ENCODE measurements at places on chromosomes 1 and 21.

GRCh38 chr21:36028127-36029069 is 31.9 kb downstream of the SETD4 start:
- DNase-seq: peak; percentile 87

- DNase-seq: peak; percentile 79
Measured at GRCh38 chr1:161088587-161089110, 709 bp downstream of the NECTIN4 start.

- no peak for DNase-seq
Measured at GRCh38 chr1:54325703-54326461, 80.3 kb downstream of the SSBP3 start.

GRCh38 chr1:59502009-59502691 is 205.3 kb downstream of the FGGY start:
- DNase-seq: no peak

DNA sequence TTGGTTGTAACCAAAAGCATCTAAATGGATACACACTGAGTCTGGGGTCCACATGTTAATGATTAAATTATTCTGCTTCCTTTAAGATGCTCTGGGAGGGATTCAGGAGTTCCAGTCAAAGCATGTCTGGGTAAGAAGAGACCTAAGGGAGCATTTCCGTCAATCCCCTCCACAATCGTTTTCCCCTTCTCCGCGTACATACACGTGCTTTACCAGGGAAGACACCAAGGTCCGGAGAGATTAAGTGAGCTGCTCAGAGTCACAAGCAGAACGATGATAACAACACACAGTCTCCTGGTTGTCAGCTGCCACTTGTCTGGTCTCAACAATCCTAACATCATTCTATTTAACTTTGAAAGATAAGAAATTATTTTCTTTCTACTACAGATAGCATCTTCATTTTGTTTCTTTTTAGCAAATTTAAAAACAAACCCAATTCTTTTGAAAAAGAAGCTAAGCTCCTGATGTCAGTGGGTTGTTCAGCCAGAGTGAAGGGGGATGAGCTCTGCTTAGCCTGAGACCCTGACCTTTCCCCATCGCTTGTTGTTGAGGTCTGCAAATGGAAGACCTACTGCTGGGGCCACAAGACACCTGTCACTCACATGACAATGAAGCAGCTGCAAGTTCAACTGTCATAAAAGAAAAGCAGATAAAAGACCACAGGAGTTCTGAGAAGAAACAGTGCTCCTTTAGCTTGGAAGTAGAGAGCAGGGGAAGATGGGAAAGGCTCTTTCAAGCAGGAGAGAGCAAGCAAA is 4.5 kb downstream of the PAFAH2 start:
- DNase-seq: no peak

DNA sequence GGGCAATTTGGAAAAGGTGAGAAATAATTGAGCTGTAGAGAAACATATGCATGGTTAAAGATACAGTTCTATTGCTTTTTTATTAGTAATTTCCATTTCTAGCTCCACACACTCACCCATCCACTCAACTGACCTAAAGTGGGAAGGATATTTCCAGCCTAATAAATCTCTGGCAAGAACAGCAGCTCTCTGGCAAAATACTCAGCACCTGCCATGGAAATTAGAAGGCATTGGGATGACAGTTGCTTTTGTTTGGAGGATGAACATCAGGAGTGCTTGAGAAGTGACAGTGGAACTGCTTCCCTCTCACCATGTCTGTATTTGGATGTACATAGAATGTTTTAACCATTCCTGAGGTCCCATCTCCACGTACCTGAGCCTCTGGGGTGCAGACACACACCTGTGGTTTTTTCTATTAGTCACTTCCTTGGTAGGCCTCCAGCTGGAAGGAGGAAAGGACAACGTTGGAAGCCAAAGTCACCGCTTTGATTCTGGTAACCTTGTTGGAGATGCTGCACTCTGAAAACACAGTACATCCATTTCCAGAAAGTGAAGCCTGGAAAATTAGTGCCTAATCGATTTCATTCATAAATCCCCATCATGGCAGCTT is 62.3 kb upstream of the RUNX1 start:
- DNase-seq: no peak

- no peak for DNase-seq
Measured at GRCh38 chr1:150564051-150564991, 15.1 kb downstream of the MCL1 start.

DNA sequence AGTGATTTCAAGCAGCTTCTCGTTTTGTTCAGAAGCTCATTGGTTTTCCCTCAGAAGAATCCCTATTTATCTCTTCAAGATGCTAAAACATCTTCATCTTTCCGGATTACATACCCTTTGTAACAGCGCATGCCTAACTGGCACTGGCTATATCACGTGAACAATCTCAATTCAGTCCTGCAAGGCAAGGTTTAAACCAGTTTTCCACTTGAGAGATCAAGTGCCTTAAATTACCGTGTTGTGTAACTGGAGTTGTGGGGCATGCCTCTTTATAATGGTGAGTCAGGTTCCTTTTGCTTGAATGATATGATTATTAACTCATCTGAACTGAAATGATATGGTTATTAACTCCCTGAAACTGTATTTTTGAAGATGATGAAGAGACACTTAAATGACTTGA is 11.0 kb upstream of the ZFP69B start:
- DNase-seq: no peak

GRCh38 chr21:25176637-25177412 is 430.5 kb downstream of the MRPL39 start:
- no peak for DNase-seq

- peak; percentile 77 for DNase-seq
Measured at GRCh38 chr1:182595641-182596240, 6.7 kb upstream of the RNASEL start.

- DNase-seq: peak; percentile 17
Measured at GRCh38 chr1:31029026-31029425, 36.5 kb downstream of the PUM1 start.

- DNase-seq: peak; percentile 8
Measured at GRCh38 chr1:235783148-235783776, 83.4 kb downstream of the LYST start.

GRCh38 chr1:239421811-239422210 is 35.4 kb downstream of the CHRM3 start:
- DNase-seq: no peak

- no peak for DNase-seq
Measured at GRCh38 chr1:155166471-155167165, 6.5 kb downstream of the KRTCAP2 start.

DNA sequence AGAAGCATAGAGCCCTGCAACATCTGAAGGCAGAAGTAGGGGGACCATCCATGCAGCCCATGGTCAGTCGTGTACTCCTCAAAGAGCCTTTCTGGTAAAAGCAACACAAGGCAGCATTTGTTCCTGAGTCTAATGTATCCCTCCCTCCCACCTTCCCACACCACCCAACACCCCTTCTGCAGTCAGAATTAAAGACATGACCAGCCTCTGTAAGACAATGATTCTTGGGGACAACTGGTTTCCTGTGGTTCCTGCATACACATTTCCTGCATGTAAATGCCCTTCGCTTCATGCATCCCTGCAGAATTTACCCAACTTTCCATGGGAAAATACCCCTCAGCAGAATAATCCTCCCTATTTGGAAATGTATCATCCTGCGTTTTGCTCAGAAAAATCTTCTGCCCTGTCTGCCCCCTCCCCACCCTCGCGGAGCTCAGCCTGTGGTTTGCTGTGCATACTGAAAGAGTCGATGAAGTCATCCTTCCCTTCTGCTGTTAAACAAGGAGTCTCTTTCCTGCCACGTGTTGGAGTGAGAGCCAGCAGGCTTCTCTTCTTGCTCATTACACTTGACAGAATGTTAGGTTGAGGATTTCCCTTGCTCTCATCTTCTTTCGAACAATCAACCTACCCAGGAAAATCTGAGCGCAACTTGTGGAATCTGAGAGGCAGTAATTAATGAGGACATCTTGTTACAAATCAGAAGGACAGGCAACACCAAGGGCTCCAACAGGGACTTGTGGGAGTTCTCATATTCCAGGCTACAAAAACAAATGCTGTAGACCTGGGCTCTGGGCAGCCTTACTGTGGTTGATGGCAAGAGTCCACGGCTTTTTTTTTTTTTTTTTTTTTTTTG is 4.7 kb downstream of the TNN start:
- peak; percentile 69 for DNase-seq

DNA sequence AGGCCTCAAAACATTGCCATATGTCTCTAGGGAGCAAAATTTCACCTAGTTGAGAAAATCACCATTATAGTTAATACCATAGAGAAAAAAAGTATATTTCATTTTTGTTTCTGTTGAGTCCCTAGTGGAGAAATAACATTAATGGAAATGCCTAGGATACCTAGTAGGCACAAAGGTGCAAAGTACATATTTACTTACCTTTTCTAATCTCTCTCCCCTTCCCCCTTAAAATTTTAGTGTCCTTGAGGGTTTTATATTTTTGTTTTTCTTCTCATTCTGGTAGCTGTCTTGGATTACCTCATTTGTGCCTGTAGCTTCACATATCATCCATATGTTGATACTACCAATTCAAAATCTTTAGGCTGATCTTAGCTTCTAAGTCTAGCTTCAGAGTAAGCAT is 127.0 kb downstream of the MAGI3 start:
- no peak for DNase-seq

DNA sequence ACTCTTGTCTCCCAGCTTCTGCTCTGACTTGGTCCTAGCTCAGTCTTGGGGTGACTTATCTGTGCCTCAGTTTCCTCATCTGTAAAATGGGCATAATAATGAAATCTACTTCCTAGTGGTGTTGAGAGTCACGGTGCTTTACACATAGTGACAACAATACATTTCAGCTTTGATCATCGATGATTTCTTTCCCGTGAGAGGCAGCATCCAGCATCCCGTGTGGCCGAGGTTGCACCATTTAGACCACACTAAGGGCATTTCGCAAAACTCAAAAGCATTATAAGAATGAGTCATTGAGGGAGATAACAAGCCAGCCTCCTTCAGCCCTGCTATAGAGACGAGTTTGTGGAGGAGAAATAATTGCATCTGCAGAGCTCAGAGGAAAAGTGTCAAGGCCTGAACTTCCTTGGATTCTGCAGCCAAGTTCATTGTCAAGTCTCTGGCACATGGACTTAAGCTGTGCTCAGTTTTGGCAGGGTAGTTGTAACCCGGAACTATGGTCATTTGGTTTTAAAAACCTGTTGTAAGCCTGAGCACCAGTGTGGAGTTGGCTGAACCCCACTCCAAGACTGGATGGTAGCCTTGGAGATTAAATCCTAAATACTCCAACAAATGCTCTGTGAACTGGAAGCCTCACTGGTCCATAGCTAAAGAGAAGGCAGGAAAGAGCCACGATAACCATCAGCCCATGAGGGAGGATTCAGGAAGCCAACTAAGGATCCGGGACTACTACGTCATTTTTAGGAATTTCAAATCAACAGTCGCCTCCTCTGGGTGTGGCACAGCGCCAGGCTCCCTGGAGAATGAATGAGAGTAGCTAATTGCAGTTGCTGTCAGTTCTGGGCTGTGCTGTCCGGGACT is 64.2 kb downstream of the TCP10L start:
- peak; percentile 83 for DNase-seq

- no peak for DNase-seq
Measured at GRCh38 chr1:2968471-2968881, 52.8 kb upstream of the ACTRT2 start.

GRCh38 chr1:89279011-89279466 is 6.4 kb upstream of the GBP5 start:
- DNase-seq: no peak

DNA sequence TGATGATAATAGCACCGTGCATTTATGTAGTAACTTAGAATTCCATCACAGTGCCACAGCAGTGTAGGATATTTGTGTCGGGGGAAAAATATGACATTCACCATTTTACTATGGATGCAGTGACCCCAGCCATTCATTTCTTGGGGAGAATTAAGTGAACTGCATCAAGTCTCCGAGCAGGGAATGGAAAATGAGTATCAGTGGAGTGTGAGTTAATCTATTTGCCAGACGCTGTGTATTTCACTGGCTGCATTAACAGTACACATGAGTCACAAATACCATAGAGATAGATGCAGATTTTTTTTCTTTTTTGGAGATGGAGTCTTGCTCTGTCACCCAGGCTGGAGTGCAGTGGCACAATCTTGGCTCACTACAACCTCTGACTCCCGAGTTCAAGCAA is 33.8 kb upstream of the SLC45A1 start:
- DNase-seq: peak; percentile 34

GRCh38 chr1:166488327-166488726 is 321.5 kb upstream of the FAM78B start:
- no peak for DNase-seq

DNA sequence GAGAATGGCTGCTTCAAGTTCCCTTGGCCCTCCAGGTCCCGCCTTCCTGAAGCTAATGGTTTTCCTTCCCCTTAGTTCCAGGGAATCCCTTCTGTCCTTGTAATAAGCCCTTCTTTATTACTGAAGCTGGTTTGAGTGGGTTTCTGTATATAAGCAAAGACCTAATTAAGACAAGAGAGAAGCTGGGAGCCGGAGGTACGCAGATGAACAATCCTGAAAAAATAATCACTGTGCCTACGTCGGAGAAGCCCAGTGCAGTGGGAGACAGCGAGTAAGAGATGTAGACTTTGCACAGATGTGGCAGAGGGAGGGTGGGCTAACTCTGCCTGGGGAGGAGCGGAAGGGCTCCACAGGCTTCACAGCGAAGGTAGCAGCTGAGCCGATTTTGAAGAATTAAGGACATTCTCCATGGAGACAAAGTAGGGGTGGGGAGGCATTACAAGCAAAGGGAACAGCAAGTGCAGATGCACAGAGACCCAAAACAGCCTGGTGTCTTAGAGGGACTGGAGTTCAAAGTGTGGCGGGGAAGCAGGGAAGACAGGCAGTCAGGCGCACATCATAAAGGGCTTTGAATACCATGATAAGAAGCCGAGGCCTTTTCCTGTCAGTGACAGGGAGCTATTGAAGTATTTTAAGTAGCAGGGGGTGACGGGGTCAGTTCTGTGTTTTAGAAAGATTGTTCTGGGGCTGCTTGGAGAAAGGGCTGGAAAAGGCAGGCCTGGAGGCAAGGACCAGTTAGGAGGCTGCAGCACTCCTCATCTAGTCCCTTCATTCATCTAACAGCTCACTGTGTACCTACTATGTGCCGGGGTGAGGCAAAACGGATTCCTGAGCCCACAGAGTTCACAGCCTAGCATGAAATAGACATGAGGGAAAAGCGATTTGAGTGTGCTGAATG is 6.5 kb downstream of the RIMS3 start:
- DNase-seq: no peak

DNA sequence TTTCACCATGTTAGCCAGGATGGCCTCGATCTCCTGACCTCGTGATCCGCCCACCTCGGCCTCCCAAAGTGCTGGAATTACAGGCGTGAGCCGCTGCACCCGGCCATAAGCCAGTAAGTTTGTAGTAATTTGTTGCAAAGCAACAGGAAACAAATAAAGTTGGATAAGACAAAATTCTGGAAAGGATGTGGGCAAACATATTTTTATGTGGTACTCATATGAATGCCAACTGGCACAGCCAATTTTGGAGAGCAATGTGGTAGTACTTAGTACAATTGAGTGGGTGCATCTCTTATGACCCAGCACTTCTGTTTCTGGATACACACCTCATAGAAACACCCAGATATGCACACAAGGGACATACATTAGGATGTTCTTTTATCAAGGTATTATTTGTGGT is 8.4 kb upstream of the IL12RB2 start:
- DNase-seq: no peak

Measured in AG08396 (cell line).